ENCODE measurements at places on chromosomes 5 and 9.

- DNase-seq: no peak
These were observed 125.9 kb downstream of the APBA1 start for GRCh38 chr9:69546265-69546664.

- DNase-seq: no peak
These were observed 120.9 kb downstream of the WNK2 start for GRCh38 chr9:93304574-93305496.

DNA sequence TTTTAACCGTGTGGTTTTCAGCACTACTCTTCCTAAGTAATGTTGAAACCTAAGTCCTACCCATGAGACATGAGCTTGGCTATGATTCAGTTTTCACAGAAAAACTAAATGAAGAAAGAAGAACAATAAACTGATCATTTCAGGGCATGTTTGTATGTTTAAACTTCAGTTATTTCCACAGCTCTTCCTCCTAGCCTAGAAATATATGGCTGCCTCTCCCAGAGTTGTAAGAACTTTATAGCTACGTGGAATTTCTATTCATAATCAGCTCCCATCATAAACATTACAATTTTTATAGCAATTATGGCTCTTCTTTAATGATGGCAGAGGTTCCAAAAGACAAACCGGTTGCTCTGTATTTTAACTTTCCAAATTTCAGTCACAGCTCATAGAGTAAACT is 314.7 kb upstream of the ADAMTSL1 start:
- DNase-seq: no peak

DNA sequence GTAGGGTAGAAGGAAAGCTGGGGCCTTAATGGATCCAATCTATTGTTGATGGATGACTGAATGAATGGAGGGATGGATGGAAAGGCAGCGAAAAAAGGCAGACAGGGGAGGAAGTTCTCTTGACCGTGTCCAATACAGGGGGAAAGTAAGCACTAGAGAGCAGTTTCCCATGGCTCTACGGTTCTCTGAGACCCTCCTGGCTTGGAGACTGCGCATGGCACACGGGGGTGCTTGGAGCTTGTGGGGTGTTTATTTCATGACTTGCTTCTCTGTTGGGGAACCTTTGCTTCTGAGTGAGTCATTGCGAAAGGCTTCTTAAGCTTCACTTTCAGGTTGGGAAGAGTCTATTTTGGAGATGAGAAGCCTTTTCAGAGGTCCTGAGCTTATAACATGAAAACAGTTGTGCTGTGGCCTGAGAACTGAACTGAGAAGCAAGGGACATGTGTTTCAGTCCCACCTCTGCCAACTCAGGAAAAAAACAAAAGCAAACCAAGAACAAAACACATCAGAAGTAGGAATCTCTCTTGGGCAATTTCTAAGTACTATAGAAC is 12.8 kb upstream of the TEX48 start:
- DNase-seq: no peak

DNA sequence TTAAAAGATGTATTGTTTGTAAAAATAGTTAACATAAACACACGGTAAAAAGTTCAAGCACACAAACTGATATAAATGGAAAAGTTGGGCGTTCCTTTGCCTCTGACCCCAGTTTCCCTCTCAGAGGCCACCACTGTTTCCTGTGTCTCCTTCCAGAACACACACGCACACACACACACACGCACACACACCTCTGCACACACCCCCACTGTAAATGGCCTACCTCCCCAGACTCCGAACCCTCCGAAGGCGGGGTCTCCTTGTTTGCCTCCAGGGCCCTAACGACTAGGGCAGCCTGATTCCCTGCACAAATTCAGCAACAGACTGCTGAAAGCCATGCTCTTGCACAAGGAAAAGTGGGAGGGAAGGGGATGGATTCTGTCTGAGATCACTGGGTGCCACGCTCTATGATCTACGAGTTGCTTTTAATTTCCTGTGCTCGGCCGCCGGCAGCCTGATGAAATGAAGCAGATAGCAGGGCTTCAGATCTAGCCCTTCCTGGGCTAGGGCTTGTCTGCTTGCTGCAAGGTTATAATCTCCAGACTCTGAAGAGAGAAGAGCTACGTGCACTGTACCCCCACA is 184.0 kb upstream of the IL12B start:
- no peak for DNase-seq

- DNase-seq: no peak
These were observed 5.6 kb downstream of the C5orf24 start for GRCh38 chr5:134851307-134851923.
